HuH-7.5 (cell line): ENCODE measurements at places on chromosomes 12 and 14.

DNA sequence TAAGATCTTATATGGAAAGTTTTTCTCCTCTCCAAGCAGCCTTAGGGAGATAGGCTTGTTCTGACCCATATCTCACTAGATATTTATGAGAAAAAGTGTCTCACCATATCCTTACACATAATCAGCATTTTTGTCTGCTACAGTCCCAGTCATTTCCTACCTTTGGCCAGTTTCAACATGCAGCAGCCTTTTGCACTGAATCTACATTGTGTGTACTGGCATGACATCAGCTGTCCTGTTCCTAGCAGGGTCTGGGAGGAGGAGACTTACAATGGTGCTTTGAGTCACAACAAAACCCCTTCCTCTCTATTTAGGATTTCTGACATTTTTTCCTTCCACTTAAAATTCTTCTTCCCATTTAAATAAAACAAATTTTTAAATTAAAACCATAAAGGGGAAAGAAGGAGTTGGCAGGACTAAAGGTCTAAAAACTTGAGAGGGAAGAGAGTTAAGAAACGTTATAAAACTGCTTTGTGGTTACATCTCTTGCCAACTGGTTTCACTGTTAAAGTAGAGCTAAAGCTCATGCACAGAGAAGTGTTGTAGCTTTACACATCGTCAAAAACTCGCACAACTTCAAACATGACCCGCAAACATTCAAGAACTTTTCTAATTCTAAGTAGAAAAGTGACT is 53.3 kb upstream of the CERS5 start:
- no peak for DNase-seq

DNA sequence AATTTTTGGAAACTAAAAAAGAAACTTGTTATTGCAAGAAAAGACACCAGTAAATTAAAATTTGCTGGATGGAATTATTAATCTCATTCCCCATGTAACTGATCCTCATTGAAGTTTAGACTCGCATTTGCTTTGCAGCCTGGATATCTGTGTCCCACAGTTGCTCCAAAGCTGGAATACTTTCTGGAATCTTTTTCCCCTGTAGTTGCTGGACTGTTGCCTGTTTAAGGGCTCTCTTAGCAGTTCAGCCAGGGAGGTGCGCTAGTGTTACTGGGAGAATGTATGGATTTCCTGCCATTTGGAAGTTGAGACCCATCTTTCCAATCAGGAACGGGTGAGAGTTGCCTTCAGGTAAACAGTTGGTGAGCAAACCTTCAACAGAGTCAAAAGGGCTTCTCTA is 20.3 kb downstream of the BCL2L14 start:
- DNase-seq = no peak

DNA sequence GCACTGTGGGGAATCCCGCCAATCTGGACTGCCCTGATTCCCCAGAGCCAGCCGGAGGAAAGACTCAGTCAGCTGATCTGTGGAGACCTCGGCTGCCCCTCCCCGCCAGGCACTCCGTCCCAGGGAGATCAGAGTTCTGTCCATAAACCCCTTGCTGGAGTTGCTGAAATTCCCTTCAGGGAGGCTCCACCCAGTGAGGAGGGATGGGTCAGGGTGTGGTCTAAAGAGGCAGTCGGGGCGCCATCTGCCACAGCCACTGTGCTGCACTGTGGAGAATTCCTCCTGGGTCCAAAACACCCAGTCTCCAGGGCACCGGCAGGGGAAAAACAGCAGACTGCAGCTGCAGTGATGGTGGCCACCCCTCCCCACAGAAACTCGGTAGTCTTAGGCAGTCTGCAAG is 1922.3 kb upstream of the FLRT2 start:
- no peak for DNase-seq

DNA sequence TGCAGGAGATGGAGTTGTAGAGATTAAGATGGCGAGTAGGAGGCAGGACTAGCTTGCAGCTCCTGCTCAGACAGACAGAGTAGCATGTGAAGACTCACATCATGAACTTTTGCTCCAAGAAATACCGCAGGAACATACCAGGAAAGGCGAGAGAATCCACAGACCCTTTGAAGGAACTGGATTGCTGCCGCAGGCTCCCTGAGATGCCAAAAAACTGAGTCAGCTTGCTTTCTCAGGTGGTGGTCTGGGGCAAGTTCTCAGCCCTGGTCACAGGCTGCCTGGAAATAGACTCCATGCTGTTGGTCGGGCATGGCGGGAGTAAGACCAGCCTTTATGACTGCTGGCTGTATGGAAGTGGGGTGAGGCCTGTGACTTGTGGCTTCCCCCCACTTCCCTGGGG is 163.6 kb upstream of the NAV3 start:
- DNase-seq = no peak

- DNase-seq = no peak
Observed at GRCh38 chr14:105354541-105354940, 40.0 kb downstream of the PACS2 start.

DNA sequence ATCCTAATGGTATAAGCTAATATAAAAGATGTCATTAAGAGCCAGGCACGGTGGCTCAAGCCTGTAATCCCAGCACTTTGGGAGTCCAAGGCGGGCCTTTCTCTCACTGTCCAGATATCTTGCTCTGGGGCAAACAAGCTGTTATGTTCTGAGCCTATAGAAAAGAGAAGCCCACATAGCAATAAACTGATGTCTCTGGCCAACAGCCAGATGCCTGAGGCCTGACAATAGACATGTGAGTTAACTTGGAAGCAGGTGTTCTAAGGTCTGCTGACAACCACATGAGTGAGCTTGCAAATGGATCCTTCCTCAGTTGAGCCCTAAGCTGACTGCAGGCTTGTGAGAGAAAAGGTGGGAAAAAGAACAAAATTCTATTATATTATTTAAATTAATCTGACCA is 25.0 kb downstream of the YAF2 start:
- DNase-seq = no peak

- no peak for DNase-seq
Observed at GRCh38 chr12:127957001-127957660, 309.8 kb upstream of the TMEM132C start.

DNA sequence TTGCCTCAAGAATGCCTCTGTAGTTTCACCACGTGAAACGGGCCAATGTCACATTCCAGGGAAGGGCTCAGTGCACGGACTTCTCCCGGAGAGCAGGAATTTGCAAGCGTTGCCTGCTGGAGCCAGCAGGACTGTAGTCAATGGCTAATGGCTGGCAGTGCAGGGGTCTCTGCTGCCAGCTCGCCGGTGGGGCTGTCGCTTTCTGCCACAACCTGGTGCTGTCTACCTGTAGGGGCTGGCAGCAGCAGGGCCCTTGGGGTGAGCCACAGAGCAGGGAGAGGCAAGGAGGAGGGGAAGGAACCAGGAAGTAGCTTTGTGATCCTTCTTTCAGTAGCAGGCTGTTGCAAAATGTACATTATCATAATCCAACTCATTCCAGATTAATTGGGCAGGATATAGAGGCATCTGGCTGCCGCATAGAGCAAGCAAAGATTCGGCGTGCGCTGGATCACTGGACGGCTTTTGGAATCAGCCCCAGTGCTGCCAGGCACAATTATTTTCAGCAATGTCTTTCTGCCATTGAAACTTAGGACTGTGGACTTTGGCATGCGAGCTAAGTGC is 114.1 kb downstream of the PAPOLA start:
- DNase-seq = no peak

- no peak for DNase-seq
Observed at GRCh38 chr12:94187361-94187760, 39.0 kb downstream of the PLXNC1 start.

DNA sequence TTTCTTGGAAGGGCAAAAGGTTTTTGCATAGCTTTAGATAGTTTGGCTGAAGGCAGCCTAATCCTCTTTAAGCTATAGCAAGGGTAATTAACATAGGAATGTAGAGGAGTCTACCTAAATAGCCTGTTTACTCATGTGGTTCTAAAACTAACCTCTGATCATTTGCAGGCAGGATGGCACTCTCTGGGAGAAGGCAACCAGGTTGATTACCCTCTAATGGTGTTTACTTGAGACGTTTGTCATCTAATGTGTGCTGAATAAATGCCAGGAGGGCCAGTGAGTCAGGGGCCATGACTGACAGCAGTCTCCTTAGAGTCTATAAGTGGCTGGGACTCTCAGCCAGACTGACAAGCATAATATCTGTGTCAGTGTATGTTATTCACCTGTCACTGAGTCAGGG is 286.4 kb downstream of the PCNX1 start:
- DNase-seq = no peak

DNA sequence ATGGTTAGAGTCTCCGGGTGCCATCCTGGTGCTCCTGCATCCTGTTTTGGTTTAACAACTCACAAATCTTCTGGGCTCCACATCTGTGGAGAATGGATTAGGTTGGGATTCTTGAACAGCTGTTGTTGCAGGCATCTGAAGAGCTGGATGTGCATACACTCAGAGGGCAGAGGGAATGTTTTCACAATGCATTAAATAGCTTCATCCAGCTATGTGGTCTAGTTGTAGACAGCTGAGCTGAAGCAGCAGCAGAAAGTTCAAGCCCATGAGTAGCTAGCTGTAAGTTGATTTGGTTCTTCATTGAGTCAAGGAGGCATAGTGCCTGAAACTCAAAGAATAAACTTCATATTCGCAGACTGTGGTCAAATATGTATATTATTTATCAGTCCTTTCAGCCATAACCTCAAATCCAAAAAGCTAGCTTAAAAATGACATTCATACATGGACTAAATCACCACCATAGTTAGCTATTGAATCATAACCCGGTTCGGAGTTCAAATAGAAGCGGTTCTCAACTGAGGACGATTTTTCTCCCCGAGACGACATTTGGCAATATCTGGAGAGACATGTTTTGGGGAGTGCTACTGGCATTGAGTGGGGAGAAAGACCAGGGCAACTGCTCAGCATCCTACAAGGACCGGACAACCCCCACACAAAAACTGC is 858 bp upstream of the ANKRD13A start:
- no peak for DNase-seq

GRCh38 chr12:46073321-46073720 is 82.9 kb upstream of the SCAF11 start:
- no peak for DNase-seq

GRCh38 chr12:46608431-46609272 is 217.1 kb downstream of the SLC38A4 start:
- DNase-seq = no peak

- peak; percentile 70 for DNase-seq
Observed at GRCh38 chr14:76917158-76917596, 91.0 kb downstream of the LRRC74A start.

GRCh38 chr14:58919217-58919616 is 269.2 kb upstream of the DAAM1 start:
- DNase-seq = no peak

GRCh38 chr12:104863296-104863948 is 94.7 kb downstream of the SLC41A2 start:
- DNase-seq = no peak

GRCh38 chr14:28681681-28682080 is 84.9 kb upstream of the FOXG1 start:
- no peak for DNase-seq

- DNase-seq = peak; percentile 51
Observed at GRCh38 chr12:109432842-109433304, 44.2 kb downstream of the KCTD10 start.

GRCh38 chr12:132523576-132524331 is 33.8 kb downstream of the FBRSL1 start:
- peak; percentile 95 for DNase-seq

- DNase-seq = no peak
Observed at GRCh38 chr12:84741031-84741430, 171.6 kb downstream of the SLC6A15 start.

DNA sequence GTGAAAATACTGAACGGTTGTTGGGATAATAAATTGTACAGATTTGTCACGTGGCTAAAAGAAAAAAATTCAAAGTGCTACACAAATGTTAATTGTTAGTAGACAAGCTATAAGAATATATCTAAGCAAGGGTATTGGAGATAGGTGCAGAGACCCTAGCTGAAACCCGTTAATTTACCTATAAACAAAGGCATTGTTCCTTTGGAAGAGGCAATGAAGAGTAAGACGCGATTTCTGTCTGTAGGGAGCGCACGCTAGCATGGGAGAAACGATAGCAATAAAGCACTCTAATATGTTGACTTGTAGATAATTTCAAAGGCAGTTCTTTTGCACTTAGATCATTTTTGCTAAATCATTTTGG is 565 bp downstream of the CCDC77 start:
- DNase-seq = no peak

- DNase-seq = no peak
Observed at GRCh38 chr14:20659813-20660395, 18.4 kb upstream of the OR6S1 start.

- DNase-seq = no peak
Observed at GRCh38 chr14:91246051-91246852, 1.7 kb upstream of the GPR68 start.

- no peak for DNase-seq
Observed at GRCh38 chr12:127685491-127685890, 581.5 kb upstream of the TMEM132C start.

GRCh38 chr12:130634866-130635265 is 81.2 kb downstream of the RIMBP2 start:
- no peak for DNase-seq

GRCh38 chr12:124130691-124131591 is 157.9 kb downstream of the ZNF664 start:
- DNase-seq = peak; percentile 35

DNA sequence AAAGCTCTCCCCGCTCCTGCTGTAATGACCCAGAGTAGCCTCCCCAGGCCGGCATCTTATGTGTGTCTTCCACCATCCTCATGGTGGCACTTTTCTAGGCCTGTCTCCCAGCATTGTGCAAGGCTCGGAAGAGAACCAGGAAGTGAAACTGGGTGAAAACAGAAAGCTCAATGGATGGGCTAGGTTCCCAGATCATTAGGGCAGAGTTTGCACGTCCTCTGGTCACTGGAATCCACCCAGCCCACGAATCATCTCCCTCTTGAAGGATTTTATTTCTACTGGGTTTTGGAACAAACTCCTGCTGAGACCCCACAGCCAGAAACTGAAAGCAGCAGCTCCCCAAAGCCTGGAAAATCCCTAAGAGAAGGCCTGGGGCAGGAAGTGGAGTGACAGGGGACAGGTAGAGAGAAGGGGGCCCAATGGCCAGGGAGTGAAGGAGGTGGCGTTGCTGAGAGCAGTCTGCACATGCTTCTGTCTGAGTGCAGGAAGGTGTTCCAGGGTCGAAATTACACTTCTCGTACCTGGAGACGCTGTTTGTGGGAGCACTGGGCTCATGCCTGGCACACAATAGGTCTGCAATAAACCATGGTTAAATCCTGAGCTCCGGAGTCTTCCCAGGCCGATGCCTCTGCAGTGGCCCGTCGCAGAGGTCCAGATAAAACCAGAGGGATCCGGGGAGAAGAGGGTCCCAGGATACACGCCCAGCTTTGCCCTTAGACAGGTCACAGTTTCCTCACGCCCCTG is 15.6 kb downstream of the ACVRL1 start:
- no peak for DNase-seq

DNA sequence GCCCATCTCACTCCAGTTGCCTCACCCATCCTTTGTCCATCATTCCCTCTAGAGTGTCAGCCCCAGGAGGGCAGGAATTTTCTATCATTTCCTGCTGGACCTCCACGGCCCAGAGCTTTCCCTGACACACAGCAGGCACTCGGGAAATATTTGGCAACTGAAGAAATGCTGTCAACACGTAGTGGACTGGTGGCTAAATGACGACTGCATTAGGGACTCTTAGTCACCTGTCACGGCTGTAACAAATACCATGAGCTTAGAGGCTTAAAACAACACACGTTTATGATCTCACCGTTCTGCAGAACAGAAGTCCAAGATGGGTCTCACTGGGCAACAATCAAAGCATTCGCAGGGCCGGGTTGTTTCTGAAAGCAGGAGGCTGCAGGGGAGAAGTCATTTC is 91.3 kb downstream of the PHETA1 start:
- DNase-seq = no peak

- no peak for DNase-seq
Observed at GRCh38 chr14:56023661-56024081, 94.5 kb upstream of the PELI2 start.

GRCh38 chr14:105358140-105358846 is 40.0 kb upstream of the TEX22 start:
- DNase-seq = no peak
